Heart left ventricle (tissue), 16 donors: ENCODE measurements at places on chromosomes 12 and 14.

GRCh38 chr14:78904094-78904493 lies 733.9 kb downstream of the NRXN3 start:
- no peak overlapping the region for H3K4me3 ChIP-seq
- DNase-seq, result no peak
- H3K36me3 ChIP-seq, result no peaks in the 10 kb centered on the region
- no peaks in the 10 kb centered on the region for H3K27me3 ChIP-seq
- H3K27ac ChIP-seq, result no peak overlapping the region

DNA sequence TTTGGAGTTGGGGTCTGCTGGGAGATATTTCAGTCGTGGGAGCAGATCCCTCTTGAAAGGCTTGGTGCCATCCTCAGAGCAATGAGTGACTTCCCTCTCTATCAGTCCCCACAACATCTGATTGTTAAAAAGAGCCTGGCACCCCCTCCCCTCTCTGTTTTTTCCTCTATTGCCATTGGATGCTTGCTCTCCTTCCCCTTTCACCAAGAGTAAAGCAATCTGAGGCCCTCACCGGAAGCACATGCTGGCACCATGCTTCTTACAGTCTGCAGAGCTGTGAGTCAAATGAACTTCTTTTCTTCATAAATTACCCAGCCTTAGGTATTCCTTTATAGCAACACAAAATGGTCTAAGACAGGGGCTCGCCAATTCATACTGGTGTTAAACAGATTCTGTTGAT lies 99.1 kb upstream of the CCND2 start:
- no peaks in the 10 kb centered on the region for H3K4me1 ChIP-seq
- DNase-seq, result no peak
- no peaks in the 10 kb centered on the region for H3K36me3 ChIP-seq
- H3K4me3 ChIP-seq, result no peak overlapping the region

- H3K27ac ChIP-seq, result no peak overlapping the region
- peaks cover 10% of the 10 kb centered on the region for H3K4me1 ChIP-seq
- H3K4me3 ChIP-seq, result no peak overlapping the region
- DNase-seq, result no peak
- no peaks in the 10 kb centered on the region for H3K27me3 ChIP-seq
Measured at GRCh38 chr14:102487204-102487577, 22.4 kb downstream of the ANKRD9 start.

DNA sequence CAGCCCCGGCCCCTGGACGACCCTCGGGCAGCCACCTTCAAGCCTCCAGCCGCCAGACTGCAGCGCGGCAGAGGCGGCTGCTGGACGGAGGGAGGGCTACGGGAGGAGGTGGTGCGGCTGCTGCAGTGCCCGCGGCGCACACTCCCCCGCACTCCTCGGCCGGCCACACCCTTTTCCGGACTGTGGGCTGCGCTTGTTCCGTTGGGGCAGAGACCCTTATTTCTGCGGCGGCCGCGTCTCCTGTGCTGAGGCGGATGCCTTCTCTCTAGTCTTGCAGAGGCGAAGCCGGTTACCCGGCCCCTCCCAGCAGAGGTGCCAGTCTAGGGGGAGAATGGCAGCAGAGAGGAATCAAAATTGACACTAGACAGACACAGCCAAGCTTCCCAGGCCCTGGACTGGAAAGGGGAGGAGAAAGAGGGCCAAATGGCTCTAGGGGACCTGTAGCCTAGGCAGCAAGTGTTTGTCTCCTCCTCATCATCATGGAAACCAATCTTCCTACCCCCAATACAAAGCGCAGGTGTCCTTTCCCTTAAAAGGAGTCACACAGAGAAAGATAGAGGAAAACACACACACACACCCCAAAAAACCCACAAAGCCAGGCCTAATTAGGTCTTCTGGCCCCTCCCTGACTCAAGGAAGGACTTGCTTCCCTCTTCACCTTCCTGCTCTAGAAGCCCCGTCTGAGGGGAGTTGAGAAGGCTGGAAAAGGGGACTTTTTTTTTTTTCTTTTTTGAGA lies 1.3 kb downstream of the ESYT1 start:
- H3K36me3 ChIP-seq, result peaks cover 42% of the 10 kb centered on the region
- DNase-seq, result peak; percentile 71
- H3K4me3 ChIP-seq, result peak overlapping the region; percentile 78
- peaks cover 35% of the 10 kb centered on the region for H3K4me1 ChIP-seq
- H3K27me3 ChIP-seq, result no peaks in the 10 kb centered on the region
- H3K27ac ChIP-seq, result peak overlapping the region; percentile 88

- H3K27ac ChIP-seq, result no peak overlapping the region
- H3K27me3 ChIP-seq, result peaks cover 6% of the 10 kb centered on the region
- no peak for DNase-seq
- H3K36me3 ChIP-seq, result no peaks in the 10 kb centered on the region
- peaks cover 3% of the 10 kb centered on the region for H3K4me1 ChIP-seq
Measured at GRCh38 chr12:114241973-114242434, 163.9 kb downstream of the TBX5 start.

GRCh38 chr12:12474931-12475795 lies 87.5 kb downstream of the DUSP16 start:
- DNase-seq, result no peak
- peak overlapping the region; percentile 68 for H3K27ac ChIP-seq
- H3K4me3 ChIP-seq, result no peak overlapping the region
- peaks cover 49% of the 10 kb centered on the region for H3K36me3 ChIP-seq
